ENCODE measurements at places on chromosomes 5 and 9.

- no peak for DNase-seq
Observed at GRCh38 chr9:77810637-77811119, 162.6 kb upstream of the GNA14 start.

GRCh38 chr9:135090547-135090946 lies 3.1 kb downstream of the OLFM1 start:
- no peak for DNase-seq

DNA sequence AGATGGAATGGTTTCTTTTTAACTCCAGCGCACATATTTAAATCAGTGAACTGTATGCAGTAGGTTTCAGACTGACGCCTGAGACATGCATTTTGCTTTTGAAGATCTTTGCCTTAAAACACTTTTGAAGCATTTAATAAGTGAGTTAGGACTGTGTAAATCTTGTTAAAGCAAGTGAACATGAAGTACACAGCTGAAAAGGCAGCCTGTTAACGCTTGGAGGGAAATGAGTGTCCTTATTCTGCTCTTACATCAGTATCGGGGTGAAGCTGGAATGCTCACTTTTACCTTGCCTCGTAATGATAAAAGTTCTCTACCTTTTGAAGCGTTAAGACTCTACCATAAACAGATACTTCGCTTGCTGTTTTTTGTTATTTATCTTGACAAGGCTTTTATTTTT lies 552.2 kb downstream of the ZNF608 start:
- DNase-seq: no peak

DNA sequence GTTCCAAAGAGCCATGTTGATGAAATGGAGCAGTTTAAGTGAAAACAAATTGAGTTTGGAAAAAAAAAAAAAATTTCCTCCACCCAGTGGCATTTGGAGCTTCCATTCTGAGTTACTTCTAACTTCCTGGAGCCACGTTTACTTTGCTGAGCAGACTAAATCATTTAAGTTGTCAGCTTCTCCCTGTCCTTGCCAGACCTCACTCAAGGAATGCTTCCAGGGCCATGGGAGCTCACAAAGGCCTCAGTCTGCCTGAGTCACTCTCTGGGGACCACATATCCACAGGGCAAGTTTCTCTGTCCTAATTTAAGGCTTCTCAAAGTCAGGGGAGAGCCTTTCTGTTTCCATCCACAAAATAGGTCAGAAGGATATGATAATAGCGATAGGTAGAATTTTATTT lies 210.3 kb upstream of the TNC start:
- peak; percentile 61 for DNase-seq

DNA sequence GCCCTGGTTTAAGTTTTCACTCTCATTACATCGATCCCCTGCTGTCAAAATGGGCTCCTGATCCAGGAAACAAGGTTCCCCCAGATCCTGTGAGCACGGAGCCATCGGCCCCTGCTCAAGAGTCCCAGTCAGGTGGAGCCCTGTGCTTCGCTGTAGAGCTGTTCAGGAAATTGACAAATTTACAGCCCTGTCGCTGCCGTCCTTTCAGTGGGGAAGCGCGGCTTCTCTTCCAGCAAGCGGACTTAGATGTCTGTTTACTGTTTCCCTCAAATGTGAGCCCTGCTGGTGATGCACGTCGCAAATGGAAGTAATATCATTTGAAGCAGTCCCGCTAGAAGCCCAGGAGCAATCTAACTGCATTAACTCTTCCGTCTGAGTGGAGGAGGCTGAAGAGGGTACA lies 760.9 kb upstream of the WWC1 start:
- DNase-seq: no peak
